Liver (tissue), 10 donors: ENCODE measurements at places on chromosomes 4 and X.

GRCh38 chr4:182486881-182487280 is 243.7 kb downstream of the TENM3 start:
- DNase-seq, result no peak

GRCh38 chr4:76533314-76533713 is 98.3 kb downstream of the SHROOM3 start:
- DNase-seq, result no peak

- no peak for DNase-seq
These were observed 81.1 kb downstream of the FAM47B start for GRCh38 chrX:35023683-35024082.

DNA sequence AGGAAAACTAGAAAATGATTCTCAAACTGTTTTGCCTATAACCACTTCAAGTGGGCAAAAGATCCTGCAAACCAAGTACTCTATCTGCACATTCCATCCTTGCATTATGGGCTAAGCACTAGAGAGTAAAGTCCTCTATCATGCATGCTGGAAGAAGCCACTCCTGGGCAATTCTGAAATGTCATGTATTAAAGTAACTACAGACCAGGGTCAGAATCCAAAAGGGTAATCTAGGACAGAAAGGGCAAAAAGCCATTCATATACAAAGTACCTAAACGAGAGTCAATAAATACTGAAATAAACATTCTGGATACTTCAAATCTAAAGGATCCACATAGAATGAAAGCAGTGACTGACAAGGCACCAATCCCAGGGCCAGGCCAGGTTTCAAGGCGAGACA is 1.0 kb downstream of the SNX12 start:
- no peak for DNase-seq

DNA sequence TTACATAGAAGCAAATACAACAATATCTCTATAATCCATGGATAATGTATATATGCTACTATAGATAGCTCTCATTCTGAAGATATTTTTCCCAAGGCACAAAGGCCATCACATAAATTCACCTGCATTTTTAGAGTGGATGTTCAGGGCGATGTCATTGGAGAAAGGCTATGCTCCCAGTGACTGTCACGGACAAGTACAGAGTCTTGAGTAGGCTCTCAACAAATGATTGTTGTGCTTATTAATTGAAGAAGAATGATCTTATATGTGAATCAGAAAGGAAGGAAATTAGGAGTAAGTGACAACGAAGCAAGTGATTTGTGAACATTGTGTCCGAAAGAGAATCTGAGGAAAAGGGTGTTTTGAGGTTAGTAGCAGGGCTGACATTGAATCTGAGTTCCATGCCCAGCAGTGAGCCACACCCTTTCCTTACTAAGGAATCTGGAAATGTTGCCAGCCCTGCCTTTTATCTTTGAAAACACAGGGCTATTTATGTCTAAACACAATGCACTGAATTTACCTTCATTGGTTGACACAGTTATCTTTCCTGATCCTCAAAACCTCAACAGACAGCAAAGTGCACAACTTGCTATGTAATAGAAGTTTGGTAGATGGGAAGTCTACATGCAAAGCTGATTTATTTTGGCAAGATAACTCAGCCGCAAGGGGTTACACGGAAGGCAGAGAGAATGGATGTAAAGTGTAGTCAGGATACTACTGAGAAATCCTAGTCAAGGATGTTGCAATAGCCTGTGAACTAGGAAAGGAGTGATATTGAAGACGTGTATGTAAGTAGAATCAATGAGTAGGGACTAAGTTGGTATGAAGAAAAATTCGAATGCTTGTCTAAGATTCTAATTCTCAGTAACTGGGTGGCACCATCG is 50.4 kb downstream of the SORBS2 start:
- DNase-seq, result no peak

DNA sequence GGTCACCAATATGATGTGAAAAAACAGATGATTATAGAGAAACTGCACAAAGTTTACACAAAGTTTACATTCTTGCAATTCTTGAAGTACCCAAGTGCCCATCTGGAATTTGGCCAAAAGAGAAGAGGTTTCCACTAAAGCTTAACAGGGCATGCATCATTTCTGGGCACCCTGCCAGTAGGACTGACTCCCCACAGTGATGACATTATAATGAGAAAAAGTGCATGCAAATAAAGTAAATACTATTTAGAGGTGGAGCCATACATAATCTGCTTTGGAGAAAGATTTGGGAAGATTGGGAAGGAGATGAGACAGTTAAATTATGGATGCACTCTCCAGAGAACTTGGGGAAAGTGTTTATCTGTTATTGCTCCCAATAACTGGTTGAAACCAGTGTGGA is 93.7 kb upstream of the TRPC3 start:
- no peak for DNase-seq

DNA sequence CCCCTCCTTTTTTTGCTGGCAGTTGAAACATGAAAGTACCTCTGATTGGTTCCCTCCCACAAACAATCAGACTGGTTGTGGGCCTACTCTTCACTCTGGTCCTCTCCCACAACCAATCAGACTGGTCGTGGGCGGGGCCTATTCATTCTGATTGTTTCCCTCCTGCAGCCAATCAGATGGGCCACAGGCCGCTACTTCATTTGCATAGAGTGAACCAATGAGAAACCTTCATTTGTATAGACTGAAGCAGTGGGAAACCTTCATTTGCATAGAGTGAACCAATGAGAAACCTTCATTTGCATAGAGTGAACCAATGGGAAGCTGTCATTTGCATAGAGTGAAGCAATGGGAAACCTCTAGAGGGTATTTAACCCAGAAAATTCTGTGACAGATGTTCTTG is 55.2 kb downstream of the TRMT44 start:
- DNase-seq, result no peak

GRCh38 chr4:64200001-64200555 is 209.2 kb downstream of the TECRL start:
- DNase-seq, result no peak

DNA sequence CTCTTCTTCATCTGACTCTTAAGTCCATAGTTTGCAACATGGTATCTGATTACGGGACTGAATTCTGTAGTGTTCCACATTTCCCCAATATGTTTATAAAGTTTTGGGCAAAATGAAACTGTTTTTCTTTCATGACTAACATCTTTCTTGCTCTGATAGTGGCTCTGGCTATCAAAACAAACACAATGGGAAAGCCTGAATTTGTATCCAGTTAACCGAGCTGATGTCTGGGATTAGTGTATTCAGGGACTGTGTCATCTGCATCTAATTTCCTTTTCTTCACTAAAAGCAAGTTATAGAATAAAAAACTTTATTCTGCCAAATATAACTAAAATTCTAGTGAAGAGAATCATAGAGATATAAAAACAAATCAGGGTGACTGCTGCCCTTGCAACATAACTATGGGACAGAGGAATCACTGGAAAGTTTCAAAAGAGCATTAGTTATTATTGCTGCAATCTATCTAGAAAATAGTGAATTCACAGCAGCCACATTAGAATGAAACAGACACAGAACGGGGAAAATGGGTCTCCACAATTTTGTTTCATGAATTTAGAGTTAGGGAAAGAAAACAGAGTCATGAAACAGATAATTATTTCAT is 61.3 kb downstream of the ANTXR2 start:
- no peak for DNase-seq

- DNase-seq, result no peak
These were observed 738 bp upstream of the TSPAN5 start for GRCh38 chr4:98659106-98659592.

DNA sequence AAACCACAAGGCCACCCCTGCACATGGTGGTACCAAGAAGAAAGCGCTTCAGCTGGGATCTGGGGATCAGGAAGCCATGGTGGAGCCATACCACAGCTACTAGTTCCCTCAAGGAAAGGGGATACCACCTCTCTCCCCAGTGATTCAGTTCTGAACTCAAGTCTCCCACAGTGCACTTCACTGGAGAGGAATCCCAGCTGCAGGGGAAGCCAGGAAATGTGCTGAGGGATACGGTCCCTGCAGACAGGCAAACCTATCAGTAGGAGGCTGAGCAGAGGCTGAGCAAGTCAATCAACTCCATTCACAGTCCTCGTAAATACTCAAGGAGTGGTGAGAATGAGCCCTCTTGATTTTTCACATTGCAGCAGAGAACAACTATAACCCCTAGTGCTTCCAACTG is 11.0 kb downstream of the TMEM192 start:
- DNase-seq, result no peak

DNA sequence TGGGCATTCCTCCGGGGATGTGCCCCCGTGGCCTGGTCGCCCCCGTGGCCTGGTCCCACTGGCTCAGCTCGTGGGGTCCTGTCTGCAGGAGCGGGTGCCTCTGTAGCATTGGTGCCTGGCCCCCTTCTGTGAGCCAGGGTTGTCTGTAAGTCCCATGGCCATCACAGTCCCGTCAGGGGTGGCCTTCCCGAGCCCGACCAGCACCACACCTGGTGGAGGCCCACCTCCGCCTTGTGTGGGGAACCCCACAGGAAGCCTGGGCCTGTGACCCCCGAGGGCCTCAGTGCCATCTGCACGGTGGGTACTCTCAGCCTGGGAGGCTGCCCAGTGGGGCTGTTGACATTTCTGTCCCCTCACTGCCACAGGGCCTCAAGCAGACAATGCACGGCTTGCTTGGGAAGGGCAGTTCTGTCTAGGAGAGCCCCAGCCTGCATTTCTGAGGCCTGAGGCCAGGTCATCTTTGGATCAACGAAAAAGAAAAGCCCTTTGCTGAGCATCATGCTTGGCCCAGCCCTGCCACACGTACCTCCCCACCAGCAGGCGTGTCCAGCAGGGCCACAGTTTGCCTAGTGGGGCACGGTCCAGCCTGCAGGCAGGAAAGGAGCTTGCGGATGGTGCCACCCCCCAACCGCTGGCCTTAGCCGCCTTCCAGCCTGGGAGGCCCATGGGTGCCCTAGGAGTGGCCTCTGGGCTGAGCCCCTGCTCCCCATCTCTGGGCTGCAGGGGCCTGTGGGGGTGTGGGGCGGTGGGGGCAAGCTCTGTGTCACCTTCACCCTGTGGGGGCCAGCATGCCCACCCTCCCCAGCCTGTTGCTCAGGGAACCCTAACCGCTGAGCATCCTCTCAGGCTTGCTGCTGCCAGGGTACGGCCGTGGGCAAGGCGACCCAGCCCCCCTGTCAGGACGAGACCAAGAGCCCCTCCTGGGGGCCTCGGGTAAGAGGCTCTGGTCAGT is 23.2 kb downstream of the NKX1-1 start:
- no peak for DNase-seq

DNA sequence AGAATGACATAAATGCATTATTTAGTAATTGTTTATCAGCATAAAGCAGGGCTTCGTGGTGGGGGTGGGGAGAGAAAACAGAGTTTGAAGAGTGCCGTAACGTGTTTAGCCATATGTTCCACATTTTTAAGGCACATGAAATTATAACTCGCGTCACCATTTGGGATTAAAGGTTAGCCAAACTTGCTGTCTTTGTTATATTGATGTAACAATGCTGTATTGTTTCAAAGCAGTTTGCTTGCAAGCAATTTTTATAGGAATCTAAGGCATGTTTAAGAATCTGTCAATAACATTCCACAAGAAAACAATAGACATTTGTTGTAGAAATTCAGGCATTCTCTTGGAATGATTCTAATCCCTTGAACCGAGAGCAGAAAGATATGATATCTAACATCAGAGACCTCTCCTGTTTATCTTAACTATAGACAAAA is 78.3 kb downstream of the CLDN22 start:
- no peak for DNase-seq

DNA sequence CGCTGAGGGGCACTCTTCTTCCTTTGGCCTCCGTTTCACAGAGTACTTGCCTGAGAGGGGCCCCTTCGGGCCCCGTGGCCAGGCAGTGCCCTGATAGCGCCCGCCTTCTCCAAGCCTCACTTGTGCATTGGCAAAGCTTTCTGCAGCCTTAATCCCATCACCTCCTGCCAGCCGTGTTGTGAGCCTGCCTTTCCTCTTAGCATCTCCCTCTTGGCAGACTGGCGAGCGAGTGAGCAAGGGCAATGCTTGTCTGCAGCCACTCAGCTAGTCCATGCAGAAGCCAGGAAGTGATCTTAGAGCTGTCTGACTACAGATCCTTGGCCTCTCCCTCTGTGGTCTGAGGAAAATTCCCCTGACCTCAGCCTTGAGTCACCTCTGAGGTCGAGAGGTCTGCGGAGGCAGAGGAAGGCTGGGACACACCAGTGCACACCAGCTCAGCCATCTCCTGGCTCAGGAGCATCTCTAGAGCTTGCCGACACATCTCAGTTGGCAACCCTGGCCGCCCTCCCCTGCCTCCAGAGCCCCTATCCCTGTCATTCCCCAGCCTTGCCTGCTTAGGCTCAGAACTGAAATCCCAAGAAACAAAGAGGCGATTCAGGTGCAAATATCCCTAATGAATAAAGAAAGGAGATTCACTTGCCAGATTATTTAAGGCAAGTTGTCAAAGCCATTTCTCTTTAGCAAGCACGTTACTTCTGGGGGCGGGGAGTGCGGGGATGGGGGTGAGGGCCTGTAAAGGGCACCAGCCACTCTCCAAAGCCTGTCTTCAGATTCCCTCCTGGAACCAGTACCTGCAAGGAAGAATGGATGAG is 143.5 kb upstream of the MAMLD1 start:
- no peak for DNase-seq

DNA sequence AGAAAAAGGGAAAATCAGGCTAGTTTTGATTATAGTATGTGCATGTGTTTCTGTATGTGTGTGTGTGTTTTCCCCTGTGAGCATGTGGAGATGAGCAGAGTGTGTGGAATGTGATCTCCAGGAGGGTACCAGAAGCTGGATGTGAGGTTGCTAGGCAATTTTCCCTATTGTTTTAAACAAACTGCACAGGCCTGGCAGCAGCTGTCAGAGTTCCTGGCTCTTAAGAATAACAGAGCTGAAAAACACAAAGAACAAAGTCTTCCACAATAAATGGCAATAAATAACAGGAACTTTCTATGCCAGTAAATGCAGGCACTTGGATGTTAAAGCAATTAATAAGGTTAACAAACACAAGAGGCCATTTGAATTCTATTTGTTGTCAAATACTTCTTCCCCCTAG is 344.6 kb upstream of the CTSO start:
- DNase-seq, result no peak

GRCh38 chr4:26238778-26239679 is 81.8 kb upstream of the RBPJ start:
- no peak for DNase-seq

GRCh38 chr4:78784236-78784865 is 8.2 kb downstream of the BMP2K start:
- no peak for DNase-seq

GRCh38 chr4:35608205-35608604 is 636.1 kb downstream of the ARAP2 start:
- no peak for DNase-seq

DNA sequence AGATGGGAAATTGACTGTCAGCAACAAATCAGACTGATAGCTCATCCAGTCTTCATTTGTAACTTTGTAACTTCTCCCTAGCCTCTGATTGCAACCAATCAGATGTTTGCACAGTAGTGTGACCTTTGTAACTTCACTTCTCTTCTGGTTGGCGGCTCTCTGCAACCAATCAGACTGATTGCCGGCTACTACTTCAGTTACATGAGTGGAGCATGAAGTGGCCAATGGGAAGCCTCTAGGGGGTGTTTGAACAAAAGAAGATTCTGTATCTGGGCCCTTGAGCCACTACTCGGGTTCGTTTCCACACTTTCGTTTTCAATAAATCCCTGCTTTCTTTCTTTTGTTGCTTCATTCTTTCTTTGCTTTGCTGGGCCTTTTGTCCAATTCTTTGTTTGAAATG is 1285.8 kb downstream of the TECRL start:
- no peak for DNase-seq

- DNase-seq, result no peak
These were observed 58.7 kb upstream of the KLF3 start for GRCh38 chr4:38605181-38605752.

GRCh38 chr4:16794816-16795445 is 103.5 kb downstream of the LDB2 start:
- peak; percentile 73 for DNase-seq

- DNase-seq, result no peak
These were observed 13.3 kb downstream of the CLDN2 start for GRCh38 chrX:106933538-106933961.
